ENCODE measurements at places on chromosomes 12 and 14.
A peak's percentile ranks its signal among the peaks of the same experiment; 100 is the strongest.

DNA sequence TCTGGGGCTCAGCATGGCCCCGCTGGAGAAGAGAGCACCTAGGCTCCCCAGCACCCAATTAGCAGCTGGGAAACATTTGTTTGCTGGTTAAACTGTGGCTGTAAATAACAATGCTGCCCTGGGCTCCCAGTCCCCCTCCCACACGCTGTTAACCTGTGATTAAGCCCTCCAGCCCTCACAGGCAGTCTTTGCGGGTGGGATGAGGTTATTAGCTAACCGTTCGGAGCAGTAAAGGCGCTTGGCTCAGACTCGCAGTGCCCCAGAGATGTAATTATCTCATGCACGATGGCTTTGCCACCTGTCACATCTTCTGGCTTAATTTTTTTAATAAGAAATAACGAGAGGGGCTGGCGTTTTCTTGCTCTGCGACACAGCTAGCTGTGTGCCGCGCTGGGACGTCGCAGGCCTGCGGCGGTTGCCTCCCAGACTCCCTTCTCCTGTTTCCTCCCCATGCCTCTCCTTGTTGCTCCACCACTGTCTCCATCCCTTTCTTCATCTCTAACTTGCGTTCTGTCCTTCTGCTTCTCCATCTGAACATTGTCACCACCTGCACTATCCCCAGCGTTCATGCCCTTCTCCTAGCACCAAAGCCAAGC, 239.2 kb upstream of the FKBP4 start:
- no peak for DNase-seq

GRCh38 chr14:75566752-75567151, 11.7 kb upstream of the FLVCR2 start:
- peak; percentile 34 for DNase-seq

- DNase-seq: no peak
Measured at GRCh38 chr14:28867571-28867970, 101.0 kb downstream of the FOXG1 start.

- no peak for DNase-seq
Measured at GRCh38 chr14:87430810-87431209, 562.2 kb downstream of the GALC start.

DNA sequence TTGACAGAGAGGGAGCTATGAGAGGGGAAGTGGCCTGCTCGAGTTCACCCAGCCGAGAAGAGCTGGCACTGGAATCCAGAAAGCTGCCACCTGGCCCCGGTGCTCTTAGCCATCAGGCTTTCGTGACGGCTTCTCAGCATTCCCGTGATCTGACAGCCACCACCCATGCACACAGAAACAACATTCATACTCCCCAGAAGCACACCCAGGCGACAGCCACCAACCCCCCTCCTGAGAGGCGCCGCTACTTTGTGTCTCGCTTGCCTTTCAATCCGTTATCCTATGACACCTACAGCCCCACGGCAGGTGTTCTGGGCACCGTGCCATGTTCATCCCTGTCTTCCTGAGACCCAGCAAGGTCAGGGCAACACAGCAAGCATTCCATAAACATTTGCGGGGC, 31.4 kb downstream of the PSMC1 start:
- no peak for DNase-seq

DNA sequence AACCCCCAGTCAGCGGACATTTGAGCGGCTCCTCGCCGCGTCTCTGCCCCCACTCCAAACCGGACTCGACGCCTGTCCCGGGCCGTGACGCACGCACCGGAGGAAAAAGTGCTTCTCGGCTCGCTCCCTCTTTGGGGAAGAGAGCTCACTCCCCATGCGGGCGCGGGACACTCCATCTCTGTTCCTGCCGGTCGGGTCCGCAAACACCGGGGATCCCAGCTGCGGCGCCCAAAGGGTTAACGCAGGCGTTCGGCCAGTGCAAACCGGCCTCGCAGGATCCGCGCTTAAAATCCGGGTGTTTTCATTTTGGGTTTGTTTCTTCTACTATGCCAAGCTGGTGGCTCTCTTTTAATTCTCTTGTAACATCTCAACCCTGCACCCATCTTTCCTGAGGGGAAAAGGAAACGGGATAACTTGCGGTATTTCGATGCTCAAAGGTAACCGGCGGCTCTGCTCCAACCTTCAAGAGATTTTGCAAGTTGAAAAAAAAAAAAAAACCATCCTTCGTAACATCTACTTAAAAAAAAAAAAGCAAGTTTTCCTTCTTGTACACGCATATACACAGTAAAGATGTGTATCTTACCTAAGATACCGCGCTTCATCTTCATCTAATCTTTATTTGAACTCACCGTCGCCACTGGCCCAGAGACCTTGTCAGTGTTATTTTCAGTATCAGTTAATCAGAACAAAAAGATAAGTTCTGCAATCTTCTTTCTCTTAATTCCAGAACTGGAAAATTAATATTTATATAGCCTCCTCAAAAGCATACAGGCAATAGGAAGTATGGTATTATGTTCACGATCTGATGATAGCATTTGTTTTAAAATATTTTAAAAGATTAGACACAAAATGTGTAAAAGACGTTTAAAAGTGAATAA, 1.6 kb upstream of the ATP2B1 start:
- DNase-seq: no peak

- DNase-seq: no peak
Measured at GRCh38 chr14:96940009-96940408, 142.8 kb downstream of the VRK1 start.

GRCh38 chr12:125065021-125065918, at the start of gene AACS:
AACS (plus strand) TSS chr12:125065435; CDS start chr12:125065585, 150 bp downstream.
- peak; percentile 74 for DNase-seq

- DNase-seq: no peak
Measured at GRCh38 chr14:83483063-83483462, 1949.4 kb upstream of the SEL1L start.

DNA sequence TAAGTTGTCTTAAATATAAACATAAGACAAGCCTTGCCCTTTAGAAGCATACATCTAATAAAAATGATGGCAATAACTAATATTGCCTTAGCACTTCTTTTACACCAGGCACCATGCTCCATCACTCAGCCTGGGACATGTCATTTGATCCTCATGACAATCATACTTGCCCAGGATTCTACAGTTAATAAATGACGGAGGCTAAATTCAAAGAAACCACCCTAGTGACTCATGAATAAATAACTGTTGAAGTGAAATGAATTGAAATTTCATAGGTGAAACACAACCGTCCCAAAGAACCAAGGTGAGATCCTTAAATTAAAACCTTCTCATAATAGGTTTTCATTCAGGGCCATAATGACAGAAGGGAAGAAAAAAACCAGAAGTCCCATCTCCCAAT, 89.5 kb downstream of the GRIN2B start:
- DNase-seq: no peak

DNA sequence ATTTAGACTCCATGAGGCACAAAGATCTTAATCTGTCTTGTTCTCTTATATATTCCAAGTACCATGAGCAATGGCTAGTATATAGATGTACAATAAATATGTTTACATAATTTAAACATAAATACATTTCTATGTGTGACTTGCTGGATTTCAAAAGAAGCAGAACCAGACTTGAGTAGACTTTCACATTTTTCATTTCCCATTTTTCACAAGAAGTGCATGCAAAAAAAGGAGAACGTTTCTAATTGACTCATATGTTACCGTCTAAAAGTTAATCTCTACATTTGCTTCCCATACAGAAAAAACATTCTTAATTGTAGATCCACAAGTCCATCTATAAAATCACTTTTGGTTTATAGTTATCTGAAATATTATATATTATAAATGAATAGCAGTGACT, 256.5 kb upstream of the USP15 start:
- DNase-seq: no peak
